Inflammatory macrophage treated with lipopolysaccharide for 1 hour (primary cell): ENCODE measurements at places on chromosomes 7 and 10.

DNA sequence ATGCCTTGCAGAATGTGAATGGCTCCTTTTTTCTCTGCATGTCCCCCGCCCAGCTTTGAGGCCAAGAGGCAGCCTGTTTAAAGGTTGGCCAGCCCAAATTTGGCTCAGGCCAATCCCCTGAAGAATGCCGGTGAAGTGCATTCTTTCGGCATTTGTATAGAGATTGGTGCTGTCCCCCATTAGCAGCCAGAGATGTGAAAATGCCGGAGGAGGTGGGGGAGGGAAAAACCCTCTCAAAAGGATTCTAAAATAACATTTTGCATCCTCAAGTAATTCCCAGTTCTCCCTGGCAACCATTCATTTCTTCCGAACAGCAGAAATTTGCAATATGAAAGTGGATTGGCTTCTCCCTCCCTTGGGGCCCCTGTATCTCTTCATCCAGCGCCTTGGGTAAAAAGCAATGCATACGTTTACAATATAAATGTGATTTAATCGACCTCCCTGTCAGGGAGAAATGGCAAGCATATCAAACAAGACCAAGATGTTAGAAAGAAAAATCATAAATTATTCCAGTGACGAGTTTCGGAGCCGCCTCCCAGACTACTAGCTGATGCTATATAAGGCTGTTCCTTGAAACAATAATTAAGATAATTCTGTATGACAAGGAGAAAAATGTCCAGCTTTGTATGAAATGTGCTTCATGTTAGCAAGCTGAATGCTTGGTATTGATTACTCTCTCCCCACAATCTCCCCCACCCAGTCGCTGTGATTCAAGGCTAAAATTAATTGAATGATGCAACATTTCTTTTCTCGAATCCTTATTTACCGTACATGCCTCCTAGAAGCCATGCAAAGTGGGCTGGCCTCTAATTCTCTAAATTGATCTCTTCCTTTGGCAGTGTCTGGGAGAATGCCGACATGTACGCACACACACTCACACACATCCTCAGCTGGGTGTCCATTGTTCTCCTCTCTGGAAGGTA is 323.7 kb downstream of the RPS24 start:
- no peak for DNase-seq

DNA sequence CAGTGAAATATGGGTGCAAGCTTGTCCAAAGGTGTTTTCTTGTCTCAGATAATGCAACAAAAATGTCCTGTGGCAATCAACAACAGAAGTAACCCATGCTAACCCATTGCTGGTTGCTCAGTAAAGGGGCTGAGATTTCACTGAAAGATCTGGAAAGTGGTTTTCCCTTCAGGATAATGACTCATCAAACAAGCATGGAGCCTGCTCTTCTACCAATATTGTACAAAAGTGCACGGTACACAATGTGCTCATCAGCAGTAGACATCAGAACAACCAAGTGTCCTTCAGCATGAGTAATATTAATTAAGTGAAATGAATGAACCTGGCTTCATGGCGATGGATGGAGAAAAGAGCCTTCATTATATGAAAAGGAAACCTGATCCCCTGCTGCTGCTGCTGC is 287.1 kb upstream of the NEBL start:
- no peak for DNase-seq

GRCh38 chr10:57707300-57707658 is 560.4 kb downstream of the IPMK start:
- DNase-seq: no peak

DNA sequence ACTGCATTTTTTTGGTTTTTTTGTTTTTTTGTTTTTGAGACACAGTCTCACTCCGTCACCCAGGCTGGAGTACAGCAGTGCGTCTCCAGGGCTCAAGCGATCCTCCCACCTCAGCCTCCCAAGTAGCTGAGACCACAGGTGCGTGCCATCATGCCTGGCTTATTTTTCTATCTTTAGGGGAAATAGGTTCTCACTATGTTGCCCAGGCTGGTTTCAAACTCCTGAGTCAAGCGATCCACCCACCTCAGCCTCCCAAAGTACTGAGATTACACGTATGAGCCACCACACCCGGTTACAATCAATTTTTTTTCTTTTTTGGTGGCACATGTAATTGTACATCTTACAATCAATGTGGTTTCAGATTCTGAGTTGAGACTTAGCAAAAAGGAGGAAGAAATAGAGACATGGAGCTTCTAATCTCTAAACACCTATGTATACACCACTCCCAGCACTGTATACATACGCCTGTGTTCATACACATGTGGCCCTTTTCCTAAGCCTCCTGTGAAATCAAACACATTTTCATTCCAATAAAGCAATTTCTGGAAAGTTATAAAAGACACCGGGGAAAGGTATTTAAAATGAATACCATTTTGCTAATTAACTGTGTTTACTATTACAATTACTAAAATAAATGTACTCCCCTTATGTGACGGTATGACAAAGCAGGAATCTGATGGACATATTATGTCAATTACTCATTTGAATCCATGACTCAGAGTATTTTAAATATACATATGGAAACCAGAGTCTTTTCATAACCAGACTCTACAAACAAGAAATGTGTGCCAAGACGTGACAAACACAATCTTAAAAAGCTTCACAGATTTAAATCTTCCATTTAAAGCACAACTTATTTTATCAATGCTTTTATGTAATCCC is 40.9 kb downstream of the SMURF1 start:
- DNase-seq: no peak

- DNase-seq: no peak
Measured at GRCh38 chr10:10796774-10797415, 220.8 kb upstream of the CELF2 start.

DNA sequence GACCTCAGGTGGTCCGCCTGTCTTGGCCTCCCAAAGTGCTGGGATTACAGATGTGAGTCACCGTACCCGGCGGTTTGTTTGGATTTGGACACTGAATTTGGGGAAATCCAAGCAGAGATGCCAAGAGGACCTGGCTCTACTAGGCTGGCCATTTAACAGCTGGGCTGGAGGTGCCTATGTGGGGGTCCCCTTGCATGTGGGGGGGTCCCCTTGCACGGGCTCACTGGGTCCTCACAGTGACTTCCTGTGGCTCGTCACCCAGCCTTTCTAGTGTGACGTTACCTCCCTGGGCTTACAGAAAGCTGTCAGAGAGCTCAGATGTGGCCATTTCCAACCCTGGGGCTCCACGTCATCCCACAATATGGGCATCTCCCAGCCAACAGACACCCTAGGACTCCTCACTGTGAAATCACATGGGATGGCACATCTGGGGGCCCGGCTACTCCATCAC is 49.3 kb upstream of the GNA12 start:
- DNase-seq: no peak

DNA sequence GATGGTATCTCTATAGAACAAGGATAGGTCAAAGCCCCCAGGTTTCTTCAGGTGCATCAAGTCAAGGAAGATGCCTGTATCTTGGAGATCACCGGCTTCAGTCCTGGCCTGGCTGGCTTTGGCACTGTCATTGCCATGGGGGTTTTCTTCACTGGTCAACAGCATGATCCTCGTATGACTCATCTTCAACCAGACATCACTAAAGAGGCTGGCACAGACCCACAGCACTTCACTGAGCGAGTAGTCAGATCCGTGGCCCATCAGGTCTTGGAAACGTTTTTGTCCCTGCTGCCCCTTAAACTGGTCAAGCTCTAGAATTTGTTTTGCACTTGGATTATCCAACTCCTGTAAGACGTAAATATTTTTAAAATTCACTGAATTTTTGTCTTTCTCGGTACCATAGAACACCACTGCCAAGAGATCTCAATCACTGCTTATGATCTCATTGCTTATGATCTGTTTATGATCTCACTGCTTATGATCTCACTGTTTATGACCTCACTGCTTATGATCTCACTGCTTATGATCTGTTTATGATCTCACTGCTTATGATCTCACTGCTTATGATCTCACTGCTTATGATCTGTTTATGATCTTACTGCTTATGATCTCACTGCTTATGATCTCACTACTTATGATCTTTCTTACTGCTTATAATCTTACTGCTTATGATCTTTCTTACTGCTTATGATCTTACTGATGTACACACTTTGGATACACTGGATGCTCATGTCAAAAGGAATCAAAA is 135.2 kb downstream of the CYP26A1 start:
- DNase-seq: peak; percentile 49

- no peak for DNase-seq
Measured at GRCh38 chr7:45524445-45524844, 49.7 kb upstream of the ADCY1 start.

DNA sequence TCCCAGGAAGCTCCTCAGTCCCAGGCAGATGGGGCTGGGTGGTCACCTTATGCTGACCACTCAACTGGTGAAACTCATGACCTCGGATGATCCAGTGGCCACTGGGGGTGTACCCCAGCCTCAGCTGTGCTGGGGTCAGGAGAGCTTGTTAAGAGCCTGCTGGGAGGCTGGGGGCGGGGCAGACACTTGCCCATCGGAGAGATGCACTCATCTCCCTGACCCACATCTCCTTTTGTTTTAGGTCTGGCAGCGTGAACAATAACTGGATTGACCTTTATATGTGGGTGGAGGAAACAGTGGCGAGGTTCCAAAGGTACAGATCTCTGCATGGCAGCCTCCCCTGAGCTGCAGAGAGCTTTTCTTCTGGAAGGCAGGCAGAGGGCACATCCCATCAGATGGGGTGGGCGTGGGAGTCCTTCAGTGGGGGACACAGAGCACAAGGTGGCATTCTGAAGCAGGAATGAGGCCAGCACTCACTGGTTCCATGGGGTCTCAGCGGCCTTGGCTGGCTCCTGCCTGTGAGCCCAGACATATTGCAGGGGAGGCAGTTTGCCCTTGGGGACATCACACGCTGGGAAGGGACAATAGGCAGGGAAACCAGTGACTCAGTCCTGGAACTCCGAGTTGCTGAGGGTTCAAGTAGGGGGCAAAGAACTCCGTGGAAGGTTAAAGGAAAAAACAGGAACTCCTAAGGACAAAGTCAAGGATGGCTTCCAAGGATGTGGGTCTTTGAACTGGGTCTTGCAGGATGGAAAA is 5.2 kb downstream of the ANTXRL start:
- DNase-seq: no peak

DNA sequence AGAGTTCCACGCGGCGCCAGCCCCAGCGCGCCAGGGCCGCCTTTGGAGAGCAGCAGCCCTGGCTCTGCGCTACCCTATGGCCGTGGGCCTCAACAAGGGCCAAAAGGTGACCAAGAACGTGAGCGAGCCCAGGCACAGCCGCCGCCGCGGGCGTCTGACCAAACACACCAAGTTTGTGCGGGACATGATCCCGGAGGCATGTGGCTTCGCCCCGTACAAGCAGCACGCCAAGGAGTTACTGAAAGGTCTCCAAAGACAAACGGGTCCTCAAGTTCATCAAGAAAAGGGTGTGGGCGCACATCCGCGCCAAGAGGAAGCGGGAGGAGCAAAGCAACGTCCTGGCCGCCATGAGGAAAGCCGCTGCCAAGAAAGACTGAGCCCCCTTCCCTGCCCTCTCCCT is 144.1 kb downstream of the SRPK2 start:
- DNase-seq: no peak

GRCh38 chr7:38330861-38331621 is 57.6 kb upstream of the TARP start:
- DNase-seq: no peak

GRCh38 chr7:103797647-103798307 is 191.7 kb downstream of the RELN start:
- DNase-seq: no peak

GRCh38 chr10:94439275-94439861 is 37.0 kb downstream of the TBC1D12 start:
- no peak for DNase-seq

DNA sequence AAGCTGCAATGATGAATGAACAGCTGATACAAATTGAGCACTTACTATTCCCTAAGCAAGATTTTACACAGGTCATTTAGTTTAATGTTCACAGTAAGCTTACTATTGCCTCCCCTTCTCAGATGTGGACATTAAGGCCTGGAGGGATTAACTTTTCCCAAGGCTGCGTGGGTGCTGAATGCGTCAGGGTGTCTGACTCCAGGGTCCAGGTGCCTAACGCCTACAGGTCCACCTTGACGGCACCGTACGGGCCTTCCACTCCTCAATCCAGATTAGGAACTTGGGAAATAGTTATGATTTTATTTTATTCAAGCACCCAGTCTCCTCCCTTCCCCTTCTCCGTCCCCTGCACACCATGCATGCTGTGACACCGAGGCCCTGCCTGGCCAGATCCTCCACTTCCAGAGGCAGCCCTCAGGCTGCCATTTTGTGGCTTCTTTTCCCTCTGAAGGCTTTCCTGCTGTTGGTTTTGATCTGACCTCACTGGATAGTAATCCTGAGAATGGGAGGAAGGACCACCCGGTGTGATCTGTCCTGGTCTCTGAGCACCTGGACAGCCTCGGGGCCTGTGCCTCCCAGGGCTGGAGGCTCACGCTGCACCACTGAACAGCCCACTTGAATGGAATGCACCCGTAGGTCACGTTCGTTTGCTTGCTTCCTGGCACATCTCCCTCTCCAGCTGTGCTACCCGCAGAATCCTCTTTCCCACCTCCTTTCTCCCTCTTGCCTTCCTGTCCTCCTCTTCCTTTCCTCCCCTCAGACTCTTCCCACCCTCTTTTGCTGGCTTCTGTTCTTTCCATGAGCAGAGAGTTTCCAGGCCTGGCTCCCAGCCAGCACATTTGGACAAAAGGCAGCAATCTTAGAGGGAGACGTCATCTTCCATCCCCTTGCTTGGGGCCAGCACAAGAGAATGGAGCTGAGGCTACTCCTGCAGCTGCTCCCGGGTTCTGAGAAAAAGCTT is 14.4 kb downstream of the DENND2A start:
- DNase-seq: no peak

- DNase-seq: no peak
Measured at GRCh38 chr7:135803143-135803542, 54.5 kb upstream of the FAM180A start.

DNA sequence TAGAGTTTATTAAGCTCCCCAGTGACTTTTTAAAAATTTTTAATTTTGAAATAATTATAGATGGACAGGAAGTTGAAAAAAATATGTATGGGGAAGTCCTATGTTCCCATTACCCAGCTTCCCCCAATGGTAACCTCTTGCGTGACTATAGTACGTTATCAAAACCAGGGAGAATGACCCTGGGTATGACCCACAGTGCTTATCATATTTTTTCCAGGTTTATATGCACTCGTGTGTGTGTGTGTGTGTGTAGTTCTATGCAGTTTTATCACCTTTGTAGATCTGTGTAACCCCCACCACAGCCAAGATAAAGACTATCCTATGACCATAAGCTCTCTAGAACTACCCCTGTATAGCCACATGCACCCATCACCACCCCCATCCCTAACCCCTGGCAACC is 72.8 kb downstream of the TBXAS1 start:
- peak; percentile 50 for DNase-seq
